Fibroblast of skin of left biceps (primary cell): ENCODE measurements at places on chromosomes 11 and 22.

DNA sequence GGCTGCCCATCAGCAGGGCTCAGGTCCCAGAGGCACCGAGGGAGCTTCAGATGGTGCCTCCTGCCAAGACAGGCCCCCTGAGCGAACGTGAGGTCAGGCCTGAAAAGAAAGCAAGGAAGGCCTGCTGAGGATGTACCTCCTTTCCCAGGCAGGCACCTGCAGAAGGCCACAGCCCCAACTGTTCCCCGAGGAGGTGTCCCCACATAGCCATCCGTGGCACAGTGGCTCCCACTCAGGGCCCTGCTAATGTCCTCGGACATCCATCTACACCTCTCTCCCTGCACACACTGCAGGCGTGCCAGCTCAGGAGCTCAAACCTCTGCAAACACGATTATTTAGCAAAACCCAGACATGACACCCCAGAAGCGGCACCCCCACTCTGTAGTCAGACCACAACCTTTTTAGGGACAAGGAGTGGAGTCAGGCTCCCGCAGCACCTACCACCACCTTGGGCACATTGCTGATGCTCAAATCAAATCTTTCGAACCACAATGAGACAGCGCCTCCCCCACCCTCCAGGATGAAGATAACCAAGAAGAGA, 36.9 kb downstream of the SHANK2 start:
- DNase-seq = no peak

DNA sequence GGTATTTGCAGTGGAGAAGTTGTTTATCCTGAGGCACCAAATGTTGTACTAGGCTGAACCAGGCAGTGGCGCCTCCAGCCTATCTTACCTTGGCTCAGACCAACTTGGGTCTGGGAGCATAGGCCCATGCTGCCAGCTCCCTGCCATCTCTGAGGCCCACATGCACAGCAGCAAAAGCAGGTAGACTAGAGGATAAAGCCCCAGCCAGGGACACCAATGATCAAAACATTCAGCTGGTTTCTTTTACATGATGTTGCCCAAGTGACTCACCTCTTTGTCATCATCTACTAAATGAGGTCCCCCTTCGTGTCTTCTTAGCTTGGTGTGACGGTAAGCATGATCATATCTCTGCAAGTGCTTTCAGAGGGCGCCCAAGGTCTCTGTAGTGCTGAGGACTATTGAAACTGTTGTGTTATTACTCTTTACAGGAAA, 112.1 kb upstream of the DRD2 start:
- no peak for DNase-seq

DNA sequence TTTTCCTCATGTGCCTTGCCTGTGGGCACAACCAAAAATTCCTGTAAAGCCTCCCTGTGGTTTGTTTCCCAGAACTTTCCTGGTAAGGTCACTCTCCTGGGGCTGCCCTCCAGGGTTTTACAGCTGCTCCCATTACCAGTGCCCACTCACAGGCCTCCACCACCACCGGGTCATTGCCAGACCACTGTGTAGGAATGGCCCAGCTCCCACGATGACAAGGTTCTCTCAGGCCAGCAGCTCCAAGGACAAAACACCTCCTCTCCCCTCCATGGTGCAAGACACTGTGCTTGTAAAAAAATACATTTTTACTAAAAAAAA, 96.1 kb upstream of the AKIP1 start:
- DNase-seq = no peak

DNA sequence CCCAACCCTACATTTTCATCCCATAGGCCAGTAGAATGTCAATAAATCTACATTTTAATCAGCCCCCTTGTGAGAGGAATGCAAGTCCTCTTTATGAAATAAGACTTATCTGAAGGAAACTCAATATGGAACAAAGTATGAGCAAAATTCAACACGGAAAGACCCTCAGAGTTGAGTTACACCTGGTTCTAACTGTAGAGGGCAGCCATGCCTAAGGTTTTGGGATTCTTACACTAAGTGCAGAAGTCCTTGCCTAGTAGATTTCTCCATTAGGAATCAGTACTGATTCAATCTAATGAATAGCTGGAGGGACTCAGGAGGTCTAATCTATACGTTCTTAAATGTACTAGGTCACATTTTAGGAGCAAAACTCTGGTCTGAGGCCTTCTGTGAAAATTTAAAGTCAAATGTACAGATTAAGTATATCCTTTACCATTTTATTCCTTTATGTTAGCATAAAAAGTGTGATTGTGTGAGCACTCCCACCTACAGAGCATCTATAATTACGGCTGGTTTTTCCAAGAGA, 904.5 kb downstream of the DLG2 start:
- no peak for DNase-seq

GRCh38 chr22:29563652-29564460, 10.3 kb upstream of the THOC5 start:
- DNase-seq = no peak

GRCh38 chr11:68780829-68781228, 29.5 kb upstream of the TESMIN start:
- no peak for DNase-seq

- no peak for DNase-seq
Observed at GRCh38 chr11:2677127-2677526, 22.7 kb downstream of the KCNQ1OT1 start.

DNA sequence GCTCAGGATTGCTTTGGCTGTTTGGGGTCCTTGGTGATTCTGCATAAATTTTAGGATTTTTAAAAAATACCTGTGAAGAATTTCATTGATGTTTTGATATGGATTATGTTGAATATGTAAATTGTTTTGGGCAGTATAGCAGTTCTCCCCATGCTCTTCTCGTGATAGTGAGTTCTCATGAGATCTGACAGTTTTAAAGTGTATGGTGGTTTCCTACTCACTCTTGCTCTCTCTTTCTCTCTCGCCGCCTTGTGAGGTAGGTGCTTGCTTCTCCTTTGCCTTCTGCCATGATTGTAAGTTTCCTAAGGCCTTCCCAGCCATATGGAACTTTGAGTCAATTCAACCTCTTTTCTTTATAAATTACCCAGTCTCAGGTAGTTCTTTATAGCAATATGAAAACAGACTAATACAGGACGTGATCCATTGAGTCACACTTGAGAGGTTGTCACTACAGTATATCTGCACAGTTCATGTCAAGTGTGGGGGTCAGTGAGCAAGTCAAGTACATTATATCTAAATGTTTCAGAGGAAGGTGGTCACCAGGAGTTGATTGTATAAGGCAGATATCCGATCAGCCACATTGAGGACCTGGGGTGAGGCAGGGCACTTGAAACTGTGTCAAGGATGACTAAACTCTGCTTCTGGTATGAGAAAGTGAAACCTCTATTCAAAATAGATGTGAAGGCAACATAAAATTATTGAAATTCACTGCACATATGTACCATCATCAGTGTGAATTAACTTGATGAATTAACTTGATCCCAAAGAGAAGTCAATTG, 70.7 kb upstream of the CCDC179 start:
- no peak for DNase-seq

GRCh38 chr22:37333724-37334460, 51.6 kb downstream of the CYTH4 start:
- DNase-seq = no peak

- no peak for DNase-seq
Observed at GRCh38 chr11:98358551-98358950, 662.2 kb upstream of the CNTN5 start.

DNA sequence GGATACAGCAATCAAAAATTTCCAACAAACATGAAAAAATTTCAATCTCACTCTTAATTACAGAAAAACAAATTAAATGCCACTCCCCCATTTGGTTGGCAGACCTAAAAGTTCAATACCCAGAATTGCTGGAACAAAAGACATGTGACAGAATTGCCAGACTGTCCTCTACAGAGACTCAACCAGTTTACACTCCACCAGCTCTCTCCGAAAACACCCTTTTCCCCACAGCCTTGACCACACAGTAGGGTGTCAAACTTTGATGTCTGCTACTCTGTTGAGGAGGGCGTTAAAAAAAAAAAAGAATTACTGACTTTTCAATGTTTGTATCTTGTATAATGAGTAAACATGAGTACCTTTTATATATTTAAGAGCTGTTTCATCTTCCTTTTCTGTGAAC, 44.7 kb upstream of the YPEL1 start:
- DNase-seq = no peak

DNA sequence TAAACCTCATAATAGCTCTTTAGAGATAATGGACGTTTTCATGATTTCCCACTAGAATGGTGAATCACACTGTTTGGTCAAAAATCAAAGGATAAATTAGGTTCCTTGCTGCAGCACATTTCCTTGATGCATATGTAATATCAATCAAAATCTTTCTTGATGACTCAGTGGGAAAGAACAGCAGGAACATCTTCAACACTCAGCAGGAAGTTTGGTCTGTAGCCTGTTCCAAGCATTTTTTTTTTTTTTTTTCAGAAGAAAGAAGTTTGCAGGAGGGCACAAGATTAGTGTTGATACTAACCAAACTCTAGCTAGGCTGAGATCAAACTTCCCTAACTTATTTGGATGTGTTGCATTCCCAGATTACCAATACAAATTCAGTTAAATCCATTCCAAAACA, 1529.8 kb downstream of the FAM181B start:
- DNase-seq = no peak

DNA sequence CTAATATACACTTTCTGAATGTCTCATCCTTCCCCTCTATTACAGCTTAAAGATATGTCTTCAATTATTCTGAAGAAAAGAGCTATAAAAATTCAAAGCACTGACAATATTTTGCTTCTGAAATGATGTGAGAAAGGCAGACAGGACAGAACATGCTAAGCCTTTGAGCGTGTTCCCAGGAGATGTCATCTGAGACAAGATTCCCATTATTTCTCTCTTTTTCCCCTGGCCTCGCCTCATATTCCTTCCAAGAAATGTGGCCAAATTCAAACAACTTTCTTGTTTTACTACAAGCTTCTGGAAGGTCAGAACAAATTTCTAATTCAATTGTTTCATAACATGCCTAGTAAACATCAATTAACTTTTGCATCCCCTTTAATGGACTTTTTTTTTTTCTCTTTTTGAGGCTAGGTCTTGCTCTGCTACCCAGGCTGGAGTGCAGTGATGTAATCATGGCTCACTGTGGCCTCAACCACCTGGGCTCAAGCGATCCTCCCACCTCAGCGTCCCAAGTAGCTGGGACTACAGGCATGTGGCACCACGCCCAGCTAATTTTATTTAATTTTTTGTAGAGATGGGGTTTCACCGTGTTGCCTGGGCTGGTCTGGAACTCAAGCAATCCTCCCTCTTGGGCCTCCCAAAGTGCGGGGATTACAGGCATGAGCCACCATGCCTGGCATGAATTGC, 37.1 kb upstream of the NFRKB start:
- no peak for DNase-seq

DNA sequence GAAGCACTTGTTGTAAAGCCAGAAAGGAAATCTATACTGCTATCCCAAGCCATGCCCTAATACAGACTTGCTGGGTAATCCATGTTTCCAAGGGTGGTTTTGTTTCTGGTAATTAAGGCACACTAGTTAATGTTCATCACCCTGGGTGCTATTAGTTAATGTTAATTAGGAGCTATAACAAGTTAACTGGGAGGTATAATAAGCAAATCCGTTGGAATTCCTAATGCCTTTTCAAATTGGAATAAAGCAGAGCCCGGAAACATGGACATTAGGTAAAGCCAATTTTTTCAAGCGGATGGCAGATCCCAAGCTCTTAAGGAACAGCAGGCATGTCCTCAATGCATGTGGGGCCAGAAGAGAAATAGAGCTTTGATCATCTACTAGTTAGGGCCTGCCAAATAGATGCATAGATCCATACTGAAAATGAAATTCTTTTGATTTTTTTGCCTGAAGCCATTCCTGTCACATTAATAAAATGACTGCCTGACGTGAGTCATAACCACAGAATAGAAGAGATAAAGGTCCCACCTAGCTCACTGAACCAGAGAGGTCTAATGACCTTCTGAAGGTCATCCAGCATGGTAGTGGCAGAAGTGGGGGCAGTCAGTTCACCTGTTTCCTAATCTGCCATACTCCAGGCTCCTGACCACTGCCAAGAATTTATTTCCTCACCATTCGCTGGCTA, 28.5 kb upstream of the CCDC34 start:
- DNase-seq = no peak

- DNase-seq = no peak
Observed at GRCh38 chr22:50531962-50532674, 2.3 kb upstream of the TYMP start.
